ENCODE measurements at places on chromosomes 2 and 18.
A peak's percentile ranks its signal among the peaks of the same experiment; 100 is the strongest.

- peak; percentile 91 for DNase-seq
These were observed 1.0 kb downstream of the RTN4 start for GRCh38 chr2:55049043-55049820.

- DNase-seq = no peak
These were observed 92.9 kb downstream of the TXNL1 start for GRCh38 chr18:56545464-56545863.

DNA sequence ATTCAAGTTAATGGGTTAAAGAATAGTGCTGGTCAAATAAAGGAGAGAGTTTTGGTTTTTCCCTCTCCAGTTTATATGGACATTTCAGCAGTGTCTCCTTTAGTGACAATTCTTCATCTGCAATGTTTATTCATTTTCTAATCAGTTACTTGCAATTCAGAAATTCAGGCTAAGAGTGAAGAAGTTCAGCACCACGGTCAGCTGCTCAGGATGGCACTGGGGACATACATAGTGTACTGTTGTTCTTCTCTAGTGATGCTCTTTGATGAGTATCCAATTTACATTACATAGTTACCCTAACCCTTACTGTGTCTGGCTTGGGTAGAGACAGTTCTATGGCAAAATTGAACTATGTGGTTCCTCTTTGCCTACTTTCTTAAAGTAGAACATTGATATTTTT lies 412.7 kb downstream of the CNTNAP5 start:
- DNase-seq = no peak

DNA sequence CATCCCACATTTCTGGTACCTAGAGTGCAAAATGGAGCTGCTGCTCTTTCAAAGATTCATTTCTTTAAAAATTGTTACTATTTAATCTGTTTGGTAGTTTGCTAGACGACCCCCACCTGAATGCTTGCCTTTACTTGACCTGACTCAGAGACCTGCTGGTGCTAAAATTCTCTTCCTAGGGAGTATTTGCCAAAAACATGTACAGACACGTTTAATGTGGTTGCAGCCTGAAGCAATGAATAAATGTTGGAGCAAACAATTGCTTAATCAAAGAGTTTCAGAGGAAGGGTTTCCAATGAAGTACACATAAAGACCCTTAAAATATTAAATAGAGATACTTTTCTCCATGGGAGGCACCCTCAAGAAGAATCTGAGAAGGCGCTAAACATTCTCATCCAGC lies 734.4 kb downstream of the CBLN2 start:
- no peak for DNase-seq

GRCh38 chr2:28624793-28625701 lies 126.6 kb upstream of the PPP1CB start:
- no peak for DNase-seq

- DNase-seq = no peak
These were observed 12.1 kb upstream of the ARHGEF4 start for GRCh38 chr2:130824492-130825061.

- no peak for DNase-seq
These were observed 63.8 kb upstream of the IL1R1 start for GRCh38 chr2:102078773-102079172.
